ENCODE measurements at places on chromosomes 5 and 9.
A peak's percentile ranks its signal among the peaks of the same experiment; 100 is the strongest.

- peak; percentile 26 for DNase-seq
Measured at GRCh38 chr5:53109056-53109442, 508 bp downstream of the MOCS2 start.

GRCh38 chr5:130243641-130244040, 339.4 kb downstream of the CHSY3 start:
- peak; percentile 4 for DNase-seq

DNA sequence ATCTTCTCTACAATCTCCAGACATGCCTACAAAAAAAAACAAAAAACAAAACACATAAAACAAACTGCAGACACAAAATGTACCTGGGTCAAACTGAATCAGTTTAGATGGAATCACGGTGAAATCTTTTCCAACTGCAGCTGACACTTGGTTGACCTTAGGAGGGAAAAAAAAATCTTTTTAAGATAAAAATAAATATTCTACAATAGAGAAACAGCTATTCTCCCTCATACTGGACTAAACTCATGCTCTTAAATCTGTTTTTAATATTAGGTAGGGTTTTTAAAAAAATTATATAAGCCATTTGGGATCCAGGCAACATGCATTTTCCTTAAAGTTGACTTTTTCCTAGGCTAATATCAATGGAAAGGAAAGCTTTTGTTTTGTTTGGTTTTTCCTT, 33.8 kb upstream of the CER1 start:
- no peak for DNase-seq

DNA sequence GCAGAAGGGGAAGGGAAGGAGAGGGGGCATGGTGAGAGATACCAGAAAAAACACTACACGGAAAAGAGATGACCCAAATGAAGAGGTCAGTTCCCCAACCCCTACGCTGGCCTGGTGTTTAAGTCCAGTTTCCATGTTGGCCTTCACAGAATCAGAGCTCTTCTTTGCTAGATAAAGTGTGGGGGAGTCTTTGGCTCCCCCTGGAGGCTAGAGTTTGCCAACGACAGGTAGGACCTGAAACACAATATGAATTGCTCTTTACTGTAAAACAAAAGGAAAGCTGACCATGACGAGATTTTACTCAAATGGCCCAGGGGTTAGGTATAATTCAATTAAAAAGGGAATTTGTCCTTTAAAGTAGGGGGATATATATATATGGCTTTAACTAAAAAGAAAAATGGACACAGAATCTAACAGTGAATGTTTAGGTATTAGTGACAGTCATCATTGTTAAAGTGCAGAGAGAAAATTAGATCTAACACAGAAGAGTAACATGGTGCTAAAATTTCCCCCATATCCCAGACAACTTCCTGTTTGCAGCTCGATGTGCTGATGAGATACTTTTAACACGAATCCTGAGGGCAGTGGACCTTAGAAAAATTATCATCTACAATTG, 92.0 kb downstream of the SV2C start:
- DNase-seq, result no peak

GRCh38 chr5:35129276-35129675, 81.5 kb upstream of the AGXT2 start:
- DNase-seq, result no peak

GRCh38 chr9:94904806-94905205, 178.3 kb downstream of the AOPEP start:
- DNase-seq, result no peak

DNA sequence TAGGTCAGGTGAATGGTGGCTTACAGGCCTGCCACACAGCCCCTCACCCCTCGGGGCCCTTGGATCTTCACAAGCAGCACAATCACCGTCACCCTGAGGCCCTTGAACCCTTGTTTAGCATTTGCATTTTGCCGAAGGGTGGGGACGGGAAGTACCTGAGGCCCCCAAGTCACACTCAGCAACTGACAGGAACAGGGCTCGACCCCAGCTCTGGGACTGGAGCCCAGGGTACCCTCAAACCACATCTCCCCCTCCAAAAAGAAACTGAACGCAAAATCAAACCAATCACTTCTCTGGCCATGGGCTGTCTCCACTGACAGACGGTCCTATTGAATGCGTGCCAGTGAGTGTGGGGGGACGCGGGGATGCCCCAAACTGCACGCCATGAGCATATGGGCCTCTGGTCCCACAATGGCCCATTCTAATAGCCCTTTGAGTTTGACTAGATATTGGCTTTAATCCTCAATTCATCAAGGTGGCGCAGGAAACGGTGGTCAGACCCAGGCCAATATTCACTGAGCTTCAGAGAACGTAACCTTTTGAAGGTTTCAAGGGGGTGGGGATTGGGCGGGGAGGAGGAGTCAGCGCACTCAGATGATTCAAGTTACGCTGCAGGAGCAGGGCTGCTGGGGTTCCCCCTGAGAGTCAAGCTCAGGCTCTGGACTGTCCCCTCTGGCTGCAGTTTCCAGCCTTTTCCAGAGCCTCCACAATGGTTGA, 176.0 kb downstream of the DAB2IP start:
- DNase-seq, result no peak

- DNase-seq, result peak; percentile 4
Measured at GRCh38 chr9:104608336-104608735, 2.9 kb upstream of the OR13C2 start.

DNA sequence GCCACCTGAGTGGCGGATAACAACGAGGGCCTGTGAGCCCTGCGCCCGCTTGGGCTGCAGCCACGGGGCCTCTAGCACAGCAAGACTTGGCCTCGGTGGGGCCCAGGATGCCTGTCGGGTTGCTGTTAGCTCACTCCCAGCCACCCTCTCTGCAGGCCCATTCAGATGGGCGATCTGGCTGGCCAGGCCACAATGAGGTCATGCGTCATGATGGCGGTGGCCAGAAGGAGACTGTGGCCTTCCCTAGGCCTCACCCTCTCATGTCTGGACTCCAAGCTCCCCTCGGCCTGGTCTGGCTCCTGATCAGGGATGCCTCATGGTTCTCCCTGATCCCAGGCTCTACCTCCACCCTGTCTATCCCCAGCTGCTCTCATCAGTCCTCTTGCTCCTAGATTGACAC, 19.0 kb upstream of the TCOF1 start:
- DNase-seq, result no peak

GRCh38 chr5:174409971-174410370, 314.4 kb upstream of the MSX2 start:
- no peak for DNase-seq

GRCh38 chr5:180133971-180134508, 62.5 kb upstream of the RNF130 start:
- no peak for DNase-seq

GRCh38 chr5:35860686-35861085, 4.0 kb downstream of the IL7R start:
- DNase-seq, result no peak

- DNase-seq, result no peak
Measured at GRCh38 chr5:76169146-76169905, 86.1 kb downstream of the SV2C start.

DNA sequence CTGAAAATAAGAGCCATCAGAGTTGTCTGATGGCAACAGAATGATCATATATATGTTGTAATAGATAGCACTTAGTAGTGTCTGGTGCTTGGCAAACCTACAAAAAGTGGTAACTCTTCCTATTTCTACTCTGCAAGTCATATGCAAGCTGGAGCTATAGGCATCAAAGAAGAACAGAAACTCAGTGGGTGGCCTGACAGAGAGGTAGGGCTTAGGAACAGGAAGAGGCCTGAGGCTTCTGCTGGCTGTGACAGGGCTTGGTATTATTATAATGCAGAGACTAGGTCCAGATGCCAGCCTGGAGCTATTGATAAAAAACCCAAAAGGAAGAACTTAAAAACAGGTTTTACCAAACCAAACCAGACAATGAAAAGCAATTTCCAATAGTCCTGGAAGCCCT, 4.4 kb upstream of the DIAPH1 start:
- no peak for DNase-seq

DNA sequence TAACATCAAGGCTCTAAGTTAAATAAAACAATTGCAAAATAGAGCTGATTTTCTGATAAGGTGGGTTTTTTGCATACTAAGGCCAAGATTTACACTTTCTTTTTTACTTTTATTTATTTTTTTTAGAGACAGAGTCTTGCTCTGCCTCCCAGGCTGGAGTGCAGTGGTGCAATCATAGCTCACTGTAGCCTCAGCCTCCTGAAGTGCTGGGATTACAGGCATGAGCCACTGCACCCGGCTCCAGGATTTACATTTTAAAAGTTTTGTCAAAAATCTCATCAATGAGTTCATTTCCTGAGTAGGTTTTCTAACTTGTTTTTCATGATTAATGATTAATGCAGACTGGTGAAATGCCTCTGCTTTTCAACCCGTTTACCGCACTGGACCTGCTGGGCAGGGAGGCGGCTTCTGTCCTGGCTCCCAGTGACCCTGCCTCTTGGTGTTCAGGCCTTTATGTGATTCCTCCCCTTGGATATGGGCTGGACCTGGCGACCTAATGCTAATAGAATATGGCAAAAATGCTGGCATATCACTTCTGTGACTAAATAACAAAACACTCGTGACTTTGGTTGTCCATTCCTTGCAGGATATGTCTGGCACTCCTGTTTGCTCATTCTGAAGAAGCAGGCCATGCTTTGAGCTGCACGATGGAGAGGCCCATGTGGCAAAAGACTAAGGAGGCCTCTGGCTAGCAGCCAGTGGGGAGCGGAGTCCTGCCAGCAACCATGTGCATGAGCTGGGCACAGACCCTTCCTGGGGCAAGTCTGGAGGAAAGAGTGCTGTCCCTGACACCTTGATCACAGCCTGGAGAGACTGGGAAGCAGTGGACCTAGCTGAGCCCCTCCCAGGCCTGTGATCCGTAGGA, 72.2 kb upstream of the PTCH1 start:
- DNase-seq, result no peak

DNA sequence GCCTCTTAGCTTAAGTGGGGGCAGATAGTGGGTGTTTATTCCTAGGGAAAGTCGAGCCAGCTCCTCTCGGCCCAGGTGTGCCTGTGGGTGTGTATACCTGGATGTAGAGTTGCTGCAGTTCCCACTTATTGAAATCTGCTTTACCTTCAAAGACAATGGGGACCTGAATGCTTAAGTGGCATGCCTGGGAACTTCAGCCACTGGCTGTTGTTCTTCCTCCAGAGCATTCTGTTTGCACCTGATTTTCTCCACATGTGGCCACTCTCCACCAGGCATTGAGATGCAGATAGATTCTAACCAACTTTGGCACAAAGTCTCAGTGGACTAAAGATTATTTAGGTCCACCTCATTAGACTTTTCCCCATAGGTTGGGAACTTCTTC, 186.8 kb downstream of the ZNF462 start:
- DNase-seq, result no peak

- DNase-seq, result peak; percentile 73
Measured at GRCh38 chr9:123775289-123776284, 154.3 kb downstream of the DENND1A start.

DNA sequence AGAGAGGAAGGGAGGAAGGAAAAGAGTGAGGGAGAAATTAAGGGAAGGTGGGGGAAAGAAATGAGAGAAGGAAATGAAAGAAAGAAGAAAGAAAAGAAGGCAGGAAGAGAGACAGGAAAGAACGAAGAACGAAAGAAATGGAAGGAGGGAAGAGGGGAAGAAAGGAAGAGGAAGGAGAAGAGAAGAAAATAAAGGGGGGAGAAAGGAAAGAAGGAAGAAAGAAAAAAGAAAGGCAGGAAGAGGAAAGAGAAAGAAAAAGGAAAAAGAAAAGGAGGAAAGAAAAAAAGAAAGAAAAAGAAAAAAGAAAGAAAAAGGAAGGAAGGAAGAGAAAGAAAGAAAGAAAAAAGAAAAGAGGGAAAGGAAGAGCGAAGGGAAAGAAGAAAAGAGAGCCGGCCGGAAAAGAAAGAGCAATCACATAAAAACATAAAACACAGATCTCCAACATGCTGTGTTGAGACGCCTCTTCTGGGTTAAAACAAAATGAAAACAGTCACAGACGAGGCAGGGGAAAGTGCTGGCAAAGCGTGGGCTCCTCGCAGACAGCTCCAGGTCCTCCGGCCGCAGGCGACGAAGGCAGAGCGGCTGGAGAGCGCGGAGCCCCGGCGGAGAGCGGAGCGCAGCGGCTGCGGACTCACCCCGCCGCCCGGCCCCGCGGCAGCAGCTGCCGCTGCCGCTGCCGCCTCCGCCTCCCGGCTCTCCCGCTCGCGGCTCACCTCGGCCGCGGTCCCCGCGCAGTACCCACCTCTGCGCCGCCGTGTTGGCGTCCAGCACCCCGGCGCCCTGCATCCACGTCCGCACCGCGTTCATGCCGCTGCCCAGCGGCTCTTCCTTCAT, 896 bp downstream of the EBF1 start:
- peak; percentile 31 for DNase-seq

GRCh38 chr5:150412319-150413175, at the start of gene CD74:
TSS of gene CD74 (minus strand) at chr5:150412910. CDS start at chr5:150412749, 161 bp downstream.
- no peak for DNase-seq

DNA sequence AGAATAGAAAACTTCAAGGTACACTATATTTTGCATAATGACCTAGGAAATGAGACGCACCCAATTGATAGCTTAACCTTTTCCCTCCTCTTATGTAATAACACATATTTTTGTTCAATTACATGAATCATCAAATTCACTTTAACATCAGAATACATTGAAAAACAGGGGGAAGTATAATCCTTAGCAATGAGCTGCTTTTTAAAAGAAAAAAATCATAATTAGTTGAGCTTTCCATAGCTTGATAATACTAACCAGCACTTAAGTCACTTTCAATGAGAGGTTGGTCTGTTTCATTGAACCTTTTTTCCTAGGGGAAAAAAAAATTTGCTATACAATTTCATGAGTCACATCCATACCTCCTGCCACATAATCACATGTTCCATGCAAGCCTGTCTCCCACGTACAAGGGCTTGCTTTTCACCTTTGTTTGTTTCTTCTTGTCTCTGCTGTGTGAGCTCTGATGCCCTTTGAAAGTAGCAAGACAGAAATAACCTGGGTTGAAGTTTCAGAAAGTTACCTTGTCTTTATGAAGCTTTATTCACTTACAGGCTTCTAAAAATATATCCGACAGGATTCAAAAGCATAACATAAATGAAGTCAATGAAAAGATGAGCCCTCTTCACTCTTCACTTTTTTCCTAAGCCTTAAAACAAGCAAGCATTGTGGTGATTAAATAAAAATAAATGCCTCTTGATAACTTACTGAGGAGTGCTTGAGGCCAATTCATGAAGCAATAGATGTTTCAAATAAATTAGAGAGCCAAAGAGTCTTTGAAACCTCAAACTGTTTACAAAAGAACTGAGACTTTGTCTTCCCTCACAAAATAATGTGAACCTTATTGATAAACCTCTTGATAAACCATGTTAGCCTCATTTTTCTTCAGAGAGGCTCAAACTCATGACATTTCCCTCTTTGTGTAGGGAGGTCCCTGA, 108.5 kb downstream of the FEM1C start:
- no peak for DNase-seq
